Trophoblast cell (in vitro differentiated cells and primary cell): ENCODE measurements at places on chromosomes 16 and 17.

GRCh38 chr16:66023481-66023880 is 343.0 kb upstream of the CDH5 start:
- DNase-seq: no peak

DNA sequence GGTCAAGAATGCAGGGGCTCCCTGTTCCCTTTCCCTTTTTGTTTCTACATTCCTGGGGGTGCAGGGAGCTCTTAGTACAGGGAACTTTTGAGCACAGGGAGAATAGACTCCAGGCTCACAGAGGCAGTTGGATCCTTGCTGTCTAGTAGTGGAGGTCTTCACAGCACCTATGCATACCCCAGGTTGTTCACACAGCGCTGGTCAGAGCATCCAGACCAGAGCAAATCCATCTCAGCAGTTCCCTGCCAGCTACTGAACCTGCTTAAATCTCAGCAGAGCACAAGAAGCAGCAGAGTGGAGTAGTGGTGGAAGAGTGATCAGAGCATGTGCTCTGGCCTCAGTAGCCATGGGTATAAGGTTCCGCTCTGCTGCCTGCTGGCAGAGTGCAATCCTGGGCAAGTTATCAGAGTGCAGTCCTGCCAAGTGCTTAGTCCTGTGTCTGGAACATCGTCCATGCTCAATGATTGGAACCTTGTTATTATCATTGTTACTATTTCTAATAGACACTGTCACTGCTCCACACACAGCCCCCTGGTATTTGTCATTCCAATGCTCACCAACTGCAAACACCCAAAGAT is 220.4 kb downstream of the CBLN1 start:
- DNase-seq: no peak

DNA sequence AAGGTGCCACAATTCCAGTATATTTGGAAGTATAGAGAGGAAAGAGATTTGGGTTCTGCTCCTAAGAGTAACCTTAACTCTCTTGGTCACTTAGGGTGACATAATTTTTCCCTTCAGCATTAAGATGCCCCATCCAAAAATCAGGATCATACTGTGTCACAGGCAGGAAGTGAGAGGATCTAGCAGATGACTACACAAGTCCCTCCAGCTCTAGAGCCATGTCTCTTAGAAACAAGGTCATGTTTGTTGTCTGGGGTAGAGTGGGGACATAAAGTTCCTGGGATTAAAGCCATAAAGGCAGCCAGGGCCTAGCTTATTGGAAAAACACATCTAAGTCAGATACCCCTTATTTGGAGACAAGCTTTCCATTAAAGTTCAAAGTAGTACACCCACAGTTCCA is 2.7 kb downstream of the CCL8 start:
- no peak for DNase-seq

- no peak for DNase-seq
Measured at GRCh38 chr16:23107117-23107516, 42.1 kb downstream of the USP31 start.

- DNase-seq: peak; percentile 62
Measured at GRCh38 chr17:12415031-12415430, 250.7 kb upstream of the MYOCD start.

- peak; percentile 52 for DNase-seq
Measured at GRCh38 chr17:9002606-9003354, 18.5 kb upstream of the NTN1 start.

DNA sequence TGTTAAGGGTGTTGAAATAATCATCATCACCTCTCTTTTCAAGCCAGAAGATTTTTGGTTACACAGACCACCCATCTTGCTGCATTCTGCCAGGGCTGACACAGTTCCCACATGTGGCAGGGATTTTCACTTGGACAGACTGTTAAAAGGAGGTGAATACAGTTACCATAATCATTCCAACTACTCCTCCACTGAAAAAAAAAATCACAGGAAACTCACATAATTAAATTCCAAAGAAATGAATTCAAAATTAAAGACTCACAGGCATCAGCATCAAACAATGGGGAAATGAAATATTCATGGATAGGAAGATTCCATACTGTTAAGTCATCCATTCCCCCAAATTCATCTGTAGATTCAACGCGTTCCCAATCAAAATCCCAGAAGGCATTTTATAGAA is 209.4 kb downstream of the MRTFB start:
- no peak for DNase-seq
